ENCODE measurements at places on chromosomes 5 and 9.

DNA sequence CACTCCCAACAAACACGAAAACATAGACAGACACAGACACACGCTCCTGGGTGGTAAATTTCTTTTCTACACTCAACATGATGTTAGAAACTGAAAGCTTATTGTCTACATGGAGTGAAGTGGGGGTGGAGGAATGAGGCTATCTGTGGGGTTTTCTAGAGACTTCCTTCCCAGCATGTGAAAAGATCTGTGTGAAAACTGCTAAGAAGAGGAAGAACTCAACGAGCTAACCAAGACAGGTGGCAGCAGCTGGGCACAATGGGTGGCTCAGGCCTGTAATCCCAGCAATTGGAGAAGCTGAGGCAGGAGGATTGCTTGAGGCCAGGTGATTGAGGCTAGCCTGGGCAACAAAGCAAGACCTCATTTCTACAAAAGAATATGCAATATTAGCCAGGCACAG, 7.6 kb downstream of the FYB1 start:
- DNase-seq: peak; percentile 80

DNA sequence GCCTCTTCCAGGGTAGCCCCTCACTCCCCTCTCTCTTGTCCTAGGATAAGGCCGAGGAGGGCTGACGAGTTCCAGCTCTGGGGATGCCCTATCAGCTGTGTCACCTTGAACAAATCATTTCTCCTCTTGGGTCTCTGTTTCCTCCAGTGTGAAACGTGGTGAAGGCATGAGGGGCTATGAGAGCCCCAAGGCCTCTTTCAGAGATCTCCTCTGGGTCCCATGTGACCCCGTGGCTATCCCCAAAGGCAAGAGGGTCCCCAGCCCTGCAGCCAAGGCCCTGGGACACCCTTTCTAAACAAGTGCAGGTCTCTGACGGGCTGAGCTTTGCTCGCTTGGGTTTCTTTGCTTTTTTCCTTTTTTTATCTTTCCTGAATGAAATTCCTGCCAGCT, 25.5 kb upstream of the SPTLC1 start:
- no peak for DNase-seq

- no peak for DNase-seq
Observed at GRCh38 chr9:9045072-9045471, 1245.5 kb upstream of the DMAC1 start.

GRCh38 chr5:172365948-172366608, 82.5 kb upstream of the UBTD2 start:
- no peak for DNase-seq

DNA sequence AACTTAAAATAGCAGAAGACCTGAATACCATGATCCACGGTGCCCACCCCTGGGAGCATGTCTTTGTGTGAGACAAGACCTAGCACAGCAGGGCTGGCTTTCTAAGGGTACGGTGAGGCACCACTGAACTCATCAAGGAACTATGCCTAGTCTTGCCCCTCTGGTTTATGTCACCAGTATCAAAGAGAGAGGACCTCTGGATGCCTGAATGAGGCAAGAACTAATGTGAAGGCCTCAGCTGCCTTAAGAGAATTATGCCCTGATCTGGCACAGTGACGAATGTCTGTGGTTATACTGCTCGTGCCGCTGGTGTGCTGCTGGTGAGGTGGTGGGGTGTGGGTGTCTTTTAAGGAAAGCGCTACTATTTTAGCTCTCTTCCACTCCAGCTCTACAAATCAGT, 23.0 kb downstream of the NREP start:
- DNase-seq: no peak

GRCh38 chr5:25568294-25568693, 923.5 kb upstream of the CDH10 start:
- no peak for DNase-seq
